ENCODE measurements at places on chromosomes 5 and 9.

DNA sequence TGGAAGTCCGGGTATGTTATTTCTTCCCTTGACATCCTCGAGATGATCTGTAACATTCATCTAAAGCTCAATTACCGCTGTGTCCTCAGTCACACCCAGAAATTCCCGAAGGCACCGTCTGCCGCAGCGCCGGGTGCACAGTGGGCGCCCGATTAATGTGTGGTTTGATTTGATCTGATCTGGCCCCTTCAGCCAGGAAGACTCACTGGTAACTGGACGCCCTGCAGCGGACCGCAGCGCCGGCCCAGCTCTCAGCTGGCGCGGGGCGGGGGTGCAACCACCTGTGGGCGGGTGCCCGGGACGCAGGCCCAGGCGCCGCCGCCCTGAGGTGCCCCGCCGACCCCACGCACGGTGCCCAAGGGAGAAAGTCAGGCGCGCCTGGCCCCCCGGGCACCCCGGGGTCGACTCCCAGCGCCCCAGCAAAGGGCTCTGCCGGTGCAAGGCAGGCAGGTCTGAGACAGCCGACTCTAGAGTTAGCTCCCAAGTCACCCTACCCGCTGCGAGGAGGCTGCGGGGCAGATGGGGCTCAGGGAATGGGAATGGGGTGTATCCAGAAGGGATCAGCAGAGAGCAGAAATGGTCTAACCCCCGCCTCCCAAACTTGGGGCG lies 1.7 kb downstream of the EPB41L4B start:
- DNase-seq = peak; percentile 54

GRCh38 chr5:87195616-87196015 lies 72.1 kb upstream of the RASA1 start:
- no peak for DNase-seq

DNA sequence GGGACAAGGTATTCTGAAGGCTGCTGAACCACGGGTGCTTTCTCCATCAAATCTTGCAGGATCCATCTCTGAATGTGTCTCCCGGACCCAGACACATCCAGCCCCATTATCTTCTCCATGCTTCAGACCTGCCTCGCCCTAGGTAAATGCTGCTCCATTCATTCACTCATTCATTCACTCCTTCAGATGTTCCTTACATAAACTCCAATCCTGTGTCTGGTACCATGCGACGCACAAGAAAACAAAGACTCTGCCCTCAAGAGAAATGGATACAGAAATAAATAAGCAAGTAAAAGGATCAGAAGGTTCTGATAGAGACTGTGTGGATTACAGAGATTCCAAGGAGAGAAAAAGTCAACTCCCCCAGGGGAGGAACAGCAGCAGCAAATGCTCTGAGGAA lies 7.9 kb upstream of the PSMB7 start:
- no peak for DNase-seq

GRCh38 chr5:54988817-54989216 lies 3.4 kb upstream of the ESM1 start:
- DNase-seq = no peak

GRCh38 chr9:98532574-98532973 lies 176.2 kb downstream of the GABBR2 start:
- no peak for DNase-seq

GRCh38 chr9:24881361-24881760 lies 335.7 kb upstream of the IZUMO3 start:
- no peak for DNase-seq

GRCh38 chr9:114206221-114206789 lies 51.0 kb downstream of the COL27A1 start:
- no peak for DNase-seq

DNA sequence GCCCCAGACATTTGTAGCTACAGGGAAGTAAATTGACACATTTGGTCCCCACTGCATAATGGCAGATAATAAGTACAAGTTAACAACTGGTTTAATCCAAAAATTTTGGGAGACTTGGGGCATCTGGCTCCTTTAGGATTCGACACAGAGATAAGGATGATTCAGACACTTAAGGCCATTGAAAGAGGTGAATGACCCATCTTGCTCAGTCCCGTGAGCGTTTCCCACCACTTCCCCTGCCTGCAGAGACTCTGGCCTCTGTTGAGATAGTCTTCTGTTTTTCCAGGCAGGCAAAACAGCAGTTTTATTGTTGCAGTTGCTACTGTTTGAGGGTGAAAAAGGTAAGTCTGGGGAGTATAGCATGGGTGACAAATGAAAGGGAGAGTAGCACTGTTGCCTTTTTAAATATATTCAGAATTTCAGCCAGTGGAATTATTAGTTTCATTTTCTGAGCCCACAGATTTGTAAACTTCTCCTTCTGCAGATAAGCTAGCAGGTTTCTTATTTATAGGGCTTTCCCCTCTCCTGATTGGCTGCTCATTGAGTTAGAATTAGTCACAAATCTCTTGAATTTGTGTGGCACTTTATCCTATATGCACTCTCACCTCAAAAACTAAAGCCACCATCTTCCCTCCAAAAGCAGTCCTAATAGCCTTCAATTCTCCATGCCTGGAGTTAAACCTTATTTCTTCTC lies 19.3 kb downstream of the ACO1 start:
- no peak for DNase-seq

DNA sequence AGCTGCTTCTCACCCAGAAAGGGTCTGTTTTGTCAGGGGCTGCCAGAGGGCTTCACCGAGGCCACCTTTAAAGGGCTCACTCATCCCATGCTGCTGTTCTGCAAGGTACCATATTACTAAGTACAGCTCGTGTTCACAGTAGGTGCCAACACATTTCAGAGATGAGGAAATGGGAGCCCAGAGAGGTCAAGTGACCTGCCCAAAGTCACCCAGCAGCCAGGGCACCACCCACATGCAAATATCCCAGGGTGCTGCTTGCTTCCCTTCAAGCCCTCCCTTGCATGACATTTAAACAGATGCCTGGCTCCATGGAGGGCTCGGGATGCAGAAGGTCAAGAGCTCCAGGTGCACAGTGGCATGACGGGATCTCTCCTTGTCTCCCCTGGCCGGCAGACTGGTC lies 123.5 kb upstream of the SARDH start:
- no peak for DNase-seq

GRCh38 chr5:126594748-126595485 lies at the start of gene ALDH7A1:
ALDH7A1 (minus strand) TSS chr5:126595219; CDS start chr5:126595198, 21 bp downstream.
- peak; percentile 99 for DNase-seq

DNA sequence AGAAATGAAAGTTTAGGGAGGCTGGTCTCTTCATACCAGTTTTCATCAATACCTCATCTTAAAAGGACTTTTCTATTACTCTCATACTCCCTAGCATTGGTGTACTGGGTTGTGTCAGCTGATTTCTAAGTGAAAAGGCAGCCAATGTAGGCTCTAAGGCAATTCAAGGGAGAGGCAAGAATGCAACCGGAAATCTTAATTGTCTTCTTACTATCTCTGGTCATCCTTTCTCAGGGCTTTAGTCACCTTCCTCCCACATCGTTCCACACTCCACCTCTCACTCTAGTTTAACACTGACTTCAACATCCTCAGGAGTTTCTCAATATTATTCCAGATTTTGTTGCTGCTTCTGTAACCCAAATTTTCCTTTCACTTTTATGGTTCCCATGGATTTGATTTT lies 281.8 kb upstream of the RFX3 start:
- no peak for DNase-seq

All from eye (tissue), 1 donor.